ENCODE measurements at places on chromosomes 4 and X.
A peak's percentile ranks its signal among the peaks of the same experiment; 100 is the strongest.

GRCh38 chr4:15402974-15403373, 24.9 kb upstream of the C1QTNF7 start:
- DNase-seq, result no peak

- DNase-seq, result no peak
Measured at GRCh38 chr4:186861317-186861716, 137.7 kb upstream of the FAT1 start.

DNA sequence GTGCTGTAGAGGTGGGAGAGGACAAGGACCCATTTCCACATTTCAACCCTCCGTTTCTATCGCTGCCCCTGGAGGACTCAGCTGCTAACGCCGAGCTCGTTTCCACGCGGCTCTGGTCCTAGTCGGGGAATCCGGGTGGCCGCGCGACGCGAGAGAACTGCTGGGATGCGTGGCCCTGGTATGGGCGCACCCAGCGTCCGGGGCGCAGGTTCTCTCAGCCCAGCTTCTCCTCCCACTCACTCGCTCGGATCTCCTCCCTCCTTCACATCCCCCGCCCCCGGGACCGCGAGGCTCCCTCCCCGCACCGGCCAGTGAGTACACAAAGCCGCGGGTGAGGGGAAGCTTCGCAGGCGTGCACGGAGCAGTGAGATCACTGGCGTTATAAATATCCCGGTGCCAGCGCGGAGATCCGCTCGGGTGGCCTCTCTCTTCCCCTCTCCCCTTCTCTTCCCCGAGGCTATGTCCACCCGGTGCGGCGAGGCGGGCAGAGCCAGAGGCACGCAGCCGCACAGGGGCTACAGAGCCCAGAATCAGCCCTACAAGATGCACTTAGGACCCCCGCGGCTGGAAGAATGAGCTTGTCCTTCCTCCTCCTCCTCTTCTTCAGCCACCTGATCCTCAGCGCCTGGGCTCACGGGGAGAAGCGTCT, at the start of gene FGF5:
Gene FGF5 (plus strand): TSS at position 412 of the 649 bp plus-strand sequence. CDS start 161 bp downstream, at position 573.
- DNase-seq, result peak; percentile 54

DNA sequence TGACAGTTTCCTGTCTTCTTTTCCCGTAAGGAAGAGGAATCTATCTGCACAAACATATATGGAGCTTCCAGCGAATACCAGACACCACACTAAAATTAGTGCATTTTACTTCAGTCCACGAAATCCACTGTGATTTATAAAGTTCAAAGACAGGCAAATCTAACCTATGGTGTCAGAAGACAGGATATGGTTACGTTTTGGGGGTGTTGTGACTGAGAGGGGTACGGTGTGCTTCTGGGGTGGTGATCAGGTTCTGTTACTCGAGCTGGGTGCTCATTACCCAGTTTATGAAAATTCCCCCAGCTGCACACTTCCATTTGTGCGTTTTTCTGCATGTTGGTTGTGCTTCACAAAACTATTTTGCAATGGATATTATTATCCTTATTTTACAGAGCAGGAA, 10.3 kb downstream of the VGLL1 start:
- no peak for DNase-seq

DNA sequence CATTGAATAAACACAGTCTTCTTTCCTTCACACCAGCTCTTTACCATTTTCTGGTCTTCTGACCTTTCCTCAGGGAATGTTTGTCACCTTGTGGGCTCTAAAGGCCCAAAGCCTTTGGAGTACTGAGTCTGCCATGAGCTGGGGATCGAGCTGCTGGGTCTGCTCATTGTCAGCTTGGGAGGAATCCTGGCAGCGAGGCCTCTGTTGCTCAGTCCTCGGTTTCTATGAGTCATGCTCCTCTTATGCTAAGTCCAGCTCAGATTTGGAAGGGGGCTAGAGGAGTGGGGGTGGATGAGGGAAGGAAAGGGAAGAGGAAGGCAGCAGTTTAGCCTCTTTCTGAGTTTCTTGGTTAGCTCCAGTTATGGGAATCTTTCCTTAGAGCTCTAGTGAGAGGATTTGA, 31.1 kb downstream of the NHSL2 start:
- no peak for DNase-seq

DNA sequence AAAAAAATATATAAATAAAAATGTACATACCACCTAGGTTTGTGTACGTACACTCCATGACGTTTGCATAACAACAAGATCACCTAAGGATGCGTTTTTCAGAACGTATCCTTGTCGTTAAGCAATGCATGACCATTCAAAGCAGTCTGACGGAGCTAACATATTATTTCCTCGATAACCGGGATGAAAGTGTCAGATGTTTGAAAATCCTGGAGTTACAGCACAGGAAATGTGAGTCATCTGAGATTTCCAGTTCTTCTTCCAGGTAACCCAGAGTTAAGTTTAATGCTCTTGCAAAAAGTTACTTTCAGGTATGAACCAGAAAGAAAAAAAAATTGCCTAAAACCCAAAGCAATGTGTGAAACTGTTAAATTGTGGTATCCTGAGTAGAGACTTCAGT, 107.9 kb downstream of the LDB2 start:
- no peak for DNase-seq
